ENCODE measurements at places on chromosomes 3 and 15.

- DNase-seq: no peak
Observed at GRCh38 chr3:8762607-8763377, 6.6 kb downstream of the OXTR start.

DNA sequence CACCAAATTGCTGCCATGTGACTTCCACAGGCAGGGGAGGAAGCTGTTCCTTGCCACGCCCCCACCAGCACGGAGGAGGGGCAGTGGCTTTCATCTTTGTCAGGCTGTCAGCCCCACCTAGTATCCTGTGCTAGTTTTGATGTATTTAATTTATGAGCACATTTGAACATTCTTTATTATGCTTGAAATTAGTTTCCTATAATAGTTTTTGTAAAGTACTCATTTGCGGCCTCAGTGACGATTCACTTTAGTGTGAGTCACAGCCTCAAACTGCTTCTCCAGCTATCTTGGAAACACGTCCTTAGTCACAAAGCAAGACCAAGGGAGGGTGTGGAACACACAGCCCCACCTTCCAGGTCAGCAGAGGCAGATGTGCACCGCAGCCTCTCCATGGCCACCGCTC lies 239.9 kb upstream of the ATP10A start:
- DNase-seq: no peak

- DNase-seq: no peak
Observed at GRCh38 chr3:46096781-46097180, 69.5 kb upstream of the XCR1 start.

- no peak for DNase-seq
Observed at GRCh38 chr3:104738271-104738670, 628.4 kb upstream of the ALCAM start.

DNA sequence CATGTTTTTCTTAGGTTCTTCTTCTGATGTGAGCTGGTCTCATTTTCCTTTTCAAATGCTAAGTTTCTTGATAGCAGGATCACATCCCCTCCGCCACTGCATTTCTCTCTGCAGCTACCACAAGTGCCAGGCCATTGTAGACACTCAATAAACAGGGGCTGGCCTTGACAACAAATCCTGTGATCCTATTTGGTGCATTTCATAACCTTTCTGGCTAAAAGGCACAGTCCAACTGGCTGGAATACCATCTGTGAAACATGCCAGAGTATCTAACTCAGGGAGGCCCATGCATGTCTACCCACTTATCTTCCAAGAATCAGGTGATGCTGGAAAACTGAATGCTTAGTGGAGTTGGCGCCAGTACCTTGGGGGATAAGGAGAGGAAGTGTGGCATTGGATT lies 85.2 kb upstream of the NR2F2 start:
- DNase-seq: no peak

GRCh38 chr3:181518222-181518621 lies 193.5 kb upstream of the SOX2 start:
- no peak for DNase-seq

DNA sequence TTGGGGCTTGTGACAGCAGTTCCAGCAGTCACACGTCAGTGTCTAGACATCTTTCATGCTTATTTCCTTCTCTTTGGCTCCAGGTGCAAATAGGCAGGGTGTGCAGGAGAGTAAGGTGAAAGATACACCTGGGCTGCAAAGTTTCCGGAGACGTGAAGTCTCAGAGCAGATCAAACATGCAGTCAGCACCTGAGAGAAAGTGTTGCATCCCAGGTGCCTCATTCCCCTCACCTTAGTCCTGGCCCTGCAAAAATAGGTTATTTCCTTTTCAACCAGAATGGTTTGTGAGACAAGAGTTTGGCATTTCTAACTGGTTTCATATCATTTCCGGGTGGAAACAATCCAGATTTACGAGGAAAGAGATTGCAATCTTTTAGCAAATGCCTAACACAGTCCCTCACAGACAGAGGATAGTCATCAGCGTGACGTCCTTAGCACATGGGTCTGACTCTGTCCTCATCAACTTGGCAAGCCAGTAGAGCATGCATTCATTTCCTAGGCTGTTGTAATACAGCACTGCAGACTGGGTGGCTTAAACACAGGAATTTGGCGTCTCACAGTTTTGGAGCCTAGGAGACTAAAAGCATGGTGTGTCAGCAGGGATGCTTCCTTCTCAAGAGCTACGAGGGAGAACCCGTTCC lies 58.2 kb upstream of the ARRDC4 start:
- no peak for DNase-seq

- no peak for DNase-seq
Observed at GRCh38 chr3:183845090-183845489, 19.7 kb upstream of the MAP6D1 start.

DNA sequence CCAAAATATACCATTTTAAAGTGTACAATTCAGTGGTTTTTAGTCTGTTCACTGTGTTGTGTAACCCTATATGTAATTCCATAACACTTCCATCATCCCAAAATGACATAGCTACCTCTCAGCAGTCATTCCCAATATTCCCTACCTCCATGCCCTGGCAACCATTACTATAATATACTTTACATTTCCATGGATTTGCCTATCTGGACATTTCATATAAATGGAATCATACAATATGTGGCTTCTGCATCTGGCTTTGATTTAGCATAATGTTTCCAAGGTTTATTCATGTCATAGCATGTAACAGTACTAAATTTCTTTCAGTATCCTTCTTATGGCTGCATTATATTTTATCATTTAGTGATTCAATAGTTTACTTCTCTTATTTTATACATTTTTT lies 25.3 kb downstream of the FAM98B start:
- no peak for DNase-seq

GRCh38 chr3:49263159-49263889 lies 13.7 kb downstream of the C3orf62 start:
- DNase-seq: no peak

DNA sequence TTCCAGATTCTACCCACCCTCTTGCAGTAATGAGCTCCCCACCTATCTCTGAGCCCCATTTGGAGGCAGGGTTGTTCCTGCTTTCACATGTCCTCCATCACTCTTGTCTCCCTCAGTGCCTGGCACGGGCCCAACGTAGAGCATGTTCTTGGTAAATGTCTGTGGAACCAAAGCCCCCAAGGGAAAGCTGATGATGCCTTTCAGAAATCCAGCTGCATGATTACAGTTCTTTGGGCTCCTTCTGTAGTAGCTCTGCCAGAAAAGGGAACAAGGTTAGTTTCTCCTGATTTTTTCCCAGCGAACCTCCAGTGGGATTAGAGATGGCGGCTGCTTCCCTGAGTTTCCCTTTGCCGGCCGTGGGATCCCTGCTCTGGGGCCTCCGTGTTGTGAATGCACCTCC lies 39.3 kb downstream of the CGNL1 start:
- DNase-seq: no peak

DNA sequence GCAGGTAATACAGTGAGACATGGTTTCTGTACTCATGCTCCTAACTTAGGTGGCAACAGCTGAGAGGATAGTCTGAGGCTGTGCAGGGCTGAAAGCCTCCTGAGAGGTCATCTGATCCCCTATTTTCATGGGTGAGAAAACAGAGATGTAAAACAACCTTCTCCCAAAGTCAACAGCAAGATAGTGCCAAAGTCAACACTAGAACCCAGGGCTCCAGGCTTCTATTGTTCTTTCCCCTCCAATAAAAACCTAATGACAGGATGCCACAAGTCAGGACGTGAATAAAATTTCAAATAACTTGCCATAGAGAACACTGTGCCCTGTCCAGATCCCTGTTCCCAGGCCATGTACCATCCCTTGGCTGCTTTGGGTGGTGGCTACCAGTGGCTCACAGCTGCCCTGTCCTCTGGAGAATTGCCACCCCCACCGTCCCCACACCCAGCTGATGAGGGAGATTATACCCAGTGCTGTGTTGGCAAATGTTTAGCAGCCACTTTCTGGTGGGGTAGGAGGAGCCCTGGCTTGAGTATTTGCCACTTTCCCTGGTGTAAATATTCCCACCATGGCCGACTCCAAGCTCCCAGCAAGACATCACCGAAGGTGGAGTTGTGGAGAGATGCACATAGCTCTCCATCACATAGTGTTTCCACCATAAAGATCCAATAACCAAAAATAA lies 54.8 kb downstream of the SRGAP3 start:
- no peak for DNase-seq

- no peak for DNase-seq
Observed at GRCh38 chr15:60964527-60964926, 264.6 kb downstream of the RORA start.

DNA sequence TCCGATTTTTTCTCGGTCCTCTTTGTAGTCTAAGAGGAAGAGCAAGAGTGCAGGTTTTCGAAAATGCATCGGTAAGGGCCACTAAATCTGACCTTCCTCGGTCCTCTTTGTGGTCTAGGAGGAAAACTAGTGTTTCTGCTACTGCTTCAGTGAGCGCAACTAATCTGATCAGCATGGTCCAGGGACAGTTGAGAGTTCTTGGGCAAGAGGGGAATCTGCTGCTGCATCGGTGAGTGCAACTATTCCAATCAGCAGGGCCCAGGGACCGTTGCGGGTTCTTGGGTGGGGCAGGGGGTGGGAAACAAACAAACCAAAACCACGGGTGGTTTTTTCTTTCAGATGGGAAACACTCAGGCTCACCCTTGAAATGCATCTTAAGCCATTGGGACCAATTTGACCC lies 10.5 kb upstream of the OSBPL11 start:
- no peak for DNase-seq

- DNase-seq: no peak
Observed at GRCh38 chr3:58111513-58112184, 99.1 kb downstream of the DNASE1L3 start.

DNA sequence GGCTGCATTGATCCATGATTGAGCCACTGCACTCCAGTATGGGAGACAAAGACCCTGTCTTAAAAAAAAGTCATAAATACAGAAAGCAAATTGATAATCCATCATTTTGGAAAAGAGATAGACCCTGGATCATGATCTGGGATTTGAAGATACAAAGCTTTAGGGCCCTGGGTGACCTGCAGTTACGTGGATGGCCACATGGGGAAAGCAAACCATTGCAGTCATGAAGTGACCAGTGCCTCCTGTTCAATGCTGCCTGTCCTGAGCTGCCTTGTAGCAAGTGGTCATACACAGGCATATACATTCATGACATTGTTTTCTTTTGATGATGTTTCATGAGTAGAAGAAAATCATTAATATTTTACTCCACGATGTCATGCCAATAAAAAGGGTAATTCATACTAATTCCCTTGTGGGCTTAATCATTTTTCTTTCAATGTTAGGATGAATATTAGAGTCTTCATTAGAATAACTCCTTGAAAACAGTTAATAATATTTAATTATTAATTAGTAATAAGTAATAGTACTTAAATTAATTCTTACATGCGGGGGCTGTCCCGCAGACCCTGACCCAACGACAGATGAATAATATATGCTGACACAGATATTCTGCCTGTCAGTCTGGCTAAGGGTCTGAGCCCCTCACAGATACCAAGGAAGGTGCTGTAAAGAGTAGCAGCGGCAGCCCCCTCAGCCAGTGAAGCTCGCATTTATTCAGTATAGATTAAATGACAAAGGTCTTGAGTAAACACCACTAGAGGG lies 109.0 kb upstream of the UNC13C start:
- no peak for DNase-seq

DNA sequence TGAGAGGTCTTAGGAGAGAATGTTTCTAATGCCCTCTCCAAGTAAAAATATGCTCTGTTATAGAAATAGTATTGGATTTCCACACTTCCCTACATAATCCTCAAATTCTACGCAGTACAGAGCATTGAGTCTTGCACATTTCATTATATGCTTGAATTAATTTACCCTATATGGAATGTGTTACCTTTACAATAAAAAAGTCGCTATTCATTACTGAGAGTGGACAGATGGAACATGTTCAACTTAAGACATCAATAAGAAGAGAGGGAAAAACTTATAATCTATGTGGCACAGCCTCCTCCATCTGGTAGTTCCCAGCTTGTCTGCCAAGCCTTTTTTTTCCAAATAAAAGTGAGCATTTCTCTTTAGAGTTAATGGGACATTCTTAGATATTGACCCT lies 417.9 kb downstream of the MECOM start:
- DNase-seq: no peak

- no peak for DNase-seq
Observed at GRCh38 chr3:93969443-93969842, 4.3 kb downstream of the PROS1 start.

DNA sequence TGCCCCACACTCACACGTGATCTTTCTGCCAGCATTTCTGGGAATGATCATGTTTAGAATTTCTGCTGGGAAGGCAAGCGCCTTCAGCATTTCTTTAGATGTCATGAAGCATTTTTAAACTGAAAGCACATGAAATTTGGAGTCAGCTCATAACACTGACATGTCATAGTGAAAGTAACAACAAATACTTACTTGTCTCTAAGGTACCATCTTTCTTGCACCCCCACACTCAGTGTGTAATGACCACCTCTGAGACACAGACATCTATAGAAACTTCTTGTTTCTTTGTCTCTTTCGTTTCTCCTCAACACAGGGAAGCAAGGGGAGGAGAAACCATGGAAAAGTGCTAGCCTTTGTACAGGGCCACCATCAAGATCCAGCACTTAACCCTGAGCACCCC lies 171.7 kb downstream of the RORA start:
- DNase-seq: no peak

DNA sequence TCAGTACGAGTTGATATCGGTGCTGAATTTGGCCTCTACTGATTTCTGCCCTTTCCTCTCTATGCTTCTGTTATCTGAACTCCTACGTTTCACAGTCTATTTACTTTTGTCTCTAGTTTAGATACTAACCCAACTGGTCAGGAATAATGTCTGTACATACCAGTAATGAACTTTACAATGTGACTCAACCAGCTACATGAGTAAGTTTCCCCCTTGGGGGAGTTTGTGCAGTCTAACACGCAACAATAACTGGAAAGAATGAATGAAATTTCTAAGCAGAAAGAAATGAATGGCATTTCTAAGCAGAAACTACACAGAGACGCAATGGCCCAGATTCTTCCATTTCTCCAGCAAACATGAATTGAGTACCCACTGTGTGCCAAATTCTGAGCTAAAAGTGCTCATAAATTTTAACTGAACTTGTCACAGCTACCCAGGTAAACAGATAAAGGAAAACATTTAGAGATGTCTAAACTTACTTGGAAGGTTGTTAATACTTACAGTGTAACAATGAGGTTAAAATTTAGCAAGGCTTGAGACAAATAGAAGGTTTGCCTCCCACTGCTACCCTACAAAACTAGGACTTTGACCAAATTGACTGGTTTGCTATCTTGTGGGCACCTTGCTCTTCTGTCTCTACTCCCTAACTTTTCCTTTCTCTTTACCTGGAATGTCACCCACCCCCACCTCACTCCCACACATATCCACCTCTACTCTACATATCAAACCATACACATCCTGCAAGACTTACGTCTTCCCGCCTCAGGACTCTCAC lies 11.6 kb downstream of the UPK1B start:
- no peak for DNase-seq

All from anterior cingulate cortex (tissue), 58 donors.